Lower leg skin (tissue), 4 donors: ENCODE measurements at places on chromosomes 16 and 17.

- no peak for DNase-seq
Observed at GRCh38 chr17:74043976-74044375, 159.5 kb upstream of the RPL38 start.

- DNase-seq: no peak
Observed at GRCh38 chr16:84503751-84504395, 586 bp downstream of the MEAK7 start.

- DNase-seq: peak; percentile 88
Observed at GRCh38 chr16:70438585-70438968, 323 bp downstream of the ST3GAL2 start.

GRCh38 chr17:28325211-28325610 lies 6.2 kb downstream of the TMEM97 start:
- DNase-seq: peak; percentile 45

DNA sequence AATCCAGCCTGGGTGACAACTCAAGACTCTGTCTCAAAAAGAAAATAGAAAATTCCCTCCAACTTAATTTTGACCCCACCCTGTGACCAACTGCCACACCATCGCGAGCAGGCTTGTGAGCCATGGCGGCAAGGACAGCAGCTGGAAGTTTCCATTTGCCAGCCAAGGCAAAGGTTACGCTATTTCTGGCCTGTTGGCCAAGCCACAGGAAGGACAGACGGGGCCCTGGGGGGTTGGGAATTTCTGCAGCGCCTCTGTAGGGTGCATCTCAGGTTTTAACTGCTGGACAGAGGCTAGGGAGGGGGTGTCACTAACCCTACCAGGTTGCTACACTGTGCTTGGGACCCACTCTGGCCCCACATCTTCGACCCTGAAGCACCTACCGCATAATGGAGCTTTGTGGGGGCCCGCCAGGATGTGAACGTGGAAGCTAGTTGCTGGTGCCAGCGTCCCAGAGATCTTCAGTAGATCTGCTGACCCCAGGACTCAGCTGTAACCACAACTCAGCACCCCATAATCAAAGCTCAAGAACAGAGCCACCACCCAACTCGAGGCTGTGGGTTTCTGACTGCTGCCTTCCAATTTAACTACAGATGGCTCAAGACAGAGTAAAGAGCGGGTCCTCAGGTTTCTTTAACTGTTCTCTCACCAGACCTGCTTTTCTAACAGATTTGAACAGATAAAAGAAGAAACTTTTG lies 10.9 kb downstream of the KIFC3 start:
- DNase-seq: no peak

DNA sequence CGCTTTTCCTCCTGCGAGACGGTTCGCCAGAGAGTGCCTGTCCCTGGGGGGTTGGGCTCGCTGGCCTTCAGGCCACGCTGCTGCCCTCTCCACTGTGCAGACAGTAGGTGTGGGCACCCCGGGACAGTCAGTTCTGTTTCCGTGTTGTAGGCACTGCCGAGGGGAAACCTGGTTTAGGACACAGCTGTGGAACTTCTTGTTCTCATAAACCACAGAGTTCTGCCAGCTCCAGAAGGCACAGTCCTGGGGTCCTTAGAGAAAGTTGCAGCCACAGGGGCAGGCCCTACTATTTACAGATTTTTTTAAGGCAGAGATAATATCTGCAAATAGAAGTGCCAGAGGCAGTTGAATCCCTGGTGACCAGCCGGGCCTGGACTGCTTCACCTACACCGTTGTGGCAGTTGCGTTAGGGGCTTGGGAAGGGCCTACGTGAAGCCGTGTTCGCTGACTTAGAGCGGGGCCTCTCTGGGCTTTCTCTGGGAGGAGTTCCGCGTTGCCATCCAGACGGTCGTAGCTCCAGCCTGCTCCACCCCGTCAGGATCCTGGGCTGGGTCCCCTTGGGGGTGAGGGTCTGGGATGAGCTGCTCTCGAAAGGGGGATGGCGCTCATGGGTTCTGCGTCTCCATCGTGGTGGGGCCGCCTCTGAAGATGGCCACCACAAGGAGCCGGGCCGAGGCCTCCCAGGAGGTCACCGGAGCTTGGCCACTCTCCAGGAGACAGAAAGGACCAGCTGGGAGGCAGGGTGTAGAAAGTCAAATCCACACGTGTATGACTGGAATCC lies 126.3 kb downstream of the BANP start:
- DNase-seq: no peak

GRCh38 chr17:58335779-58336455 lies 7.3 kb upstream of the TSPOAP1 start:
- no peak for DNase-seq

DNA sequence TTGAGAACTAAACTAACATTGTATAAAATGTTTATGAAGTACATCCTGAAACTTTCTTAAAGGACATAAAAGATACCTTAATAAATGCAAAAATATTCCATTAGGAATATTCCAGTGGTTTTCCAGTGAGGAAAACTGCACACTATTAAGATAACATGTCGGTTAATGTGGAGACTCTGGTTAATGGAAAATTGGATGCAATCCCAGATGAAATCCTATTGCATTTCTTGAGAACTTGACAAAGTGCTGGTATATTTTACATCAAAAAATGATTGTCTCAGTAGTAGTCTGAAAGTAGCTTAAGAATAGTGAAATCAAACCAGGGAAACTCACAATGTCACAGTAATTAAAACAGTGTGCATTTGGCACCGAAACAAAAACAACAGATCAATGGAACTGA lies 202.5 kb upstream of the MON1B start:
- DNase-seq: no peak

DNA sequence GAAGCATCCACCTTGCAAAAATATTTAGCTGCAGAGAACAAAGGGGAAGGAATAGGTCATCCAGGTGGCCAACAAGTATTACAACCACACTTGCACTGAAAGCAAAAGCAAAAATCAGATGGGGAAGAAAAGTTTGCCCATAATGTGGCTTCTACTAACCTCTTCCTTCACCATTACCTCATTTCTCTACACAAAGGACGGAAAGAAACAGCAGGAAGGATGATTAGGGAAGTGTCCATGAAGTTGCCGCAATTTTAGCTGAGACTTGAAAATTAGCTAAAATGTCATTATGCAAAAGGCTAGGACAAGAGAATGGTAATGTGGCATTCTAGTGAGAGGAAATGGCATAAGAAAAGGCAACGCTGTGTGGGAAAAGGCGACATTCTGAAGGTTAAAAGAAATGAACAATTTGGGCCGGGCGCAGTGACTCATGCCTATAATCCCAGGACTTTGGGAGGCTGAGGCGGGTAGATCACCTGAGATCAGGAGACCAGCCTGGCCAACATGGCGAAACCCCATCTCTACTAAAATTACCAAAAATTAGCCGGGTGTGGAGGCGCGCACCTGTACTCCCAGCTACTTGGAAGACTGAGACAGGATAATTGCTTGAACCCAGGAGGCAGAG lies 13.7 kb downstream of the KANSL1 start:
- no peak for DNase-seq

DNA sequence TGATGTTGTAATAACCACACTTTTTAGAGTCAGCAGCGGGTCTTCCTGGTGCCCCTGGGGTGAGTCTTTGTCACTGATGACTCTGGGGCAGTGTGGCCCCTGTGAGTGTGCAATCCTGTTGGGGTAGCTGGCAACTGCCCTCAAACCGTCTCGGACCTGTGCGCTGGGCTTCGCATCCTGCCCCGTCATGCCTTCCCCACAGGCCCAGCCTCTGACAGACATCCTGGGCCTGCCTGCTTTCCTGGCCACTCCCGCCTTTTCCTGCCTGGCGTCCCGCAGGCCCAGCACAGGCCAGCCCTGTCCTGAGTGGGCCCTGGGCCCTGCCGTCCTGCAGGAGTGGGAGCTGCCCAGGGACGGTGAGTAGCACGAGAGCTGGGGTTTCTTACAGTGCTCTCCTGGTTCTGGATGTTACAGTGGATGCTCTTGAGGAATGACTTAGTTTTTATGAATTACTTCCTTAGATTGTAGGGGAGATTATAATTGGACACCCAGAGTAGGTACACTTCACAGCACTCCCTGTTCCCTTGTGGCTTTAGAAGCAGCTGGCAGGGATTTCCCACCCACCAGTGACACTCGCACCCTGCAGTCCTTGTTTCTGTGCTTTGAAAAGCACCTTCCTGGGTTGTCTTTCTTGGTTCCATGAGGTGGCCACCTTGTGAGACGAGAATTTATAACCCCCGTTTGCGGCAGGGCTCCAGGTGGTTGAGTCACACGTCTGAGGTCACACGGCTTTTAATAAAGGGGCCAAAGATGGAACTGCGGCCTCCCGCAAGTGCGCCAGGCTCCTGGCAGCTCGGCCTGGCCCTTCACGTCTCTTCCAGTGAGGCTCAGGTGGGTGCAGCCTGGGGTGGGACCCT lies 50.0 kb upstream of the CAPN15 start:
- DNase-seq: no peak

DNA sequence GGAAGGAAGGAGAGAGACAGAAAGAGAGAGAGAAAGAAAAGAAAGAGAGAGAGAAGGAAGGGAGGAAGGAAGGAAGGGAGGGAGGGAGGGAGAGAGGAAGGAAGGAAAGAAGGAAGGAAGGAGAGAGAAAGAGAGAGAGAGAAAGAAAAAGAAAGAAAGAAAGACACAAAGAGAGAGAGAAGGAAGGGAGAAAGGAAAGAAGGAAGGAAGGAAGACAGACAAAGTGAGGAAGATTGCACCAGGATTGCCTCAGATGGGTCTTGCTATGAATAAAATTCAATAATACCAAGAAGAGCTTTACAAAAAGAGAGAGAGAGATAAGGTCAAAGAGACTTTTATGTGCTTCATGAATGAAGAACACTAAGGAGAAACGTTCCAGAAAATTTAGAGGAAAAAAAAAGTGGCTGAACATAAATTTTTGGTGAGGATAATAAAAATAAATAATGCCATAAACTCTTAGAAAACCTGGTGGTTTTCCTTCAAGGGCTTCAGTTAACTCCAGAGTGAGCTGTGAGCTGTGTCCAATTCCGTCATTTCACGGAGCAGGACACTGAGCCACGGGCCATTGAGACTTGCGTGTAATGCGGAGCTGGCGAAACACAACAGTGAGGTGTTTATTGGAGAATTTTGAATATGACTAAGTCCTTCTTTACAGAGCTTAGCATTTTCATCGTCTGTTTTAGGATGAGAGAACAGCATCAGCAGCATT lies 72.7 kb upstream of the TNRC6C start:
- no peak for DNase-seq

DNA sequence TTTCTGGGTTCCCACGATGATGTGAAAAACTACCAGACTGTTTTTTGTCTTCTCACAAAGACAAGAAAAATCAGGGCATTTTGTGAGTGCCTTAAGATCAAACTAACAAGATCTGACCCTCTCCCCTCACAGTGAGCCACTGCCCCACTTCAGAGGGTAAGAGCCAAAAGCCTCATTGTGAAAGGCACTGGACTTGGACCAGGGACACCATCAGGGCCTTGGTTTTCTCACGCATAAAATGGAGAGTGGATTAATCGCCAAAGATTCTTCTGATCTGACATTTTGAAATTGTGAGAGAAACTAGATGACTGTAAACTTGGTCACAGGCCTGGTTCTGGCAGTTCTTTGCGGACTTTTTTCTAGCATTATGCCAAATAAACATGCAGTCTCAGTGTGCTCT lies 21.0 kb upstream of the ENDOV start:
- DNase-seq: no peak

- peak; percentile 68 for DNase-seq
Observed at GRCh38 chr17:78289802-78290363, 58.5 kb downstream of the TMEM235 start.

DNA sequence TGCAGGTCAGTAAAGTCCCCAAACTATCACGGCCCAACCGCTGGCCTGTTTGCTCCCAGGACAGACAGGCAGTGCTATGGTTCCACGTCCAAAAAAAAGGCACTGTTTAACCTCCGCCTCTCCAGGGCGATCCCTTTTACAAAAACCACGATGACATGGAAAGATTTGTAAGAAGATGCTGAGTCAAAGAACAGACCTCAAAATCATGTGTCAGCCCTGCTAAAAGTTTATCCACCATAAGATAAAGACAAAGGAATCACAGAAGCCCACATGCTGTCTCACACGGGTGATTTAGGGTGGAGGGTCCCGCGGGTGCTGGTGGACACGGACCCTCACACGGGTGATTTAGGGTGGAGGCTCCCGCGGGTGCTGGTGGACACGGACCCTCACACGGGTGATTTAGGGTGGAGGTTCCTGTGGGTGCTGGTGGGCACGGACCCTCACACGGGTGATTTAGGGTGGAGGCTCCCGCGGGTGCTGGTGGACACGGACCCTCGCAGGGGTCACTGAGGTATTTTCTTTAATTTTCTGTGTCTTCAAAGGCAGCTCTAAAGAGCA lies 117.2 kb upstream of the METRNL start:
- no peak for DNase-seq

GRCh38 chr16:85134789-85135142 lies 22.5 kb upstream of the CIBAR2 start:
- no peak for DNase-seq

GRCh38 chr16:65196420-65197075 lies 74.7 kb upstream of the CDH11 start:
- no peak for DNase-seq

GRCh38 chr16:4700380-4700996 lies 7.1 kb downstream of the NUDT16L1 start:
- DNase-seq: no peak

GRCh38 chr16:72001180-72001874 lies 1.1 kb upstream of the PKD1L3 start:
- no peak for DNase-seq

- DNase-seq: no peak
Observed at GRCh38 chr16:24139282-24139681, 116.9 kb upstream of the CACNG3 start.

- no peak for DNase-seq
Observed at GRCh38 chr17:2068031-2068518, 13.2 kb downstream of the HIC1 start.

- DNase-seq: no peak
Observed at GRCh38 chr17:80970044-80970761, 21.4 kb upstream of the CHMP6 start.

DNA sequence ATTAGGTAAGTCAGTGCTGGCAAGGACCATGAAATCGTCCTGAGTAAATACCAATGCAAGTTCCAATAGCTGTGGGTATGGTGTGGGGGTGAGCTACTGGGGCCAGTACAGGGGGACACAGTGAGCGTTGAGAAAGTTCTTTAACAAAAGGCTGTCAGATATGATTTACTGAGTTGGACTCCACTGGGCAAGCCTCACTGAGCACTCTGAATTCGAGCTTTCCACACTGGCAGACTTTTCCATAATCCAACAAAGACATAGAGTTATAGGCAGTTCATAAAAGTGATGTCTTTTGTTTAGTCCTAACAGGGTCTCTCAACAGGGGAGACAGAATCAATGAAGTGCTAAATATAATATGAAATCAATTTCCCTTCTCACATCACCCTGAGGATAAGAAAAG lies 489.0 kb downstream of the KCNJ2 start:
- no peak for DNase-seq

- peak; percentile 99 for DNase-seq
Observed at GRCh38 chr16:30534368-30535105, at the start of gene ZNF747. Gene ZNF747, minus strand, starts transcription at chr16:30534858. Its CDS starts 179 bp downstream, at chr16:30534679.

GRCh38 chr16:76386784-76387183 lies 109.6 kb downstream of the CNTNAP4 start:
- DNase-seq: no peak

- no peak for DNase-seq
Observed at GRCh38 chr16:58195771-58196170, 2.1 kb downstream of the CSNK2A2 start.
